CD4-positive, alpha-beta T cell treated with Interleukin-12 subunit alpha and Interleukin-12 subunit beta, for 1 hour (primary cell): ENCODE measurements at places on chromosomes 7 and 10.

DNA sequence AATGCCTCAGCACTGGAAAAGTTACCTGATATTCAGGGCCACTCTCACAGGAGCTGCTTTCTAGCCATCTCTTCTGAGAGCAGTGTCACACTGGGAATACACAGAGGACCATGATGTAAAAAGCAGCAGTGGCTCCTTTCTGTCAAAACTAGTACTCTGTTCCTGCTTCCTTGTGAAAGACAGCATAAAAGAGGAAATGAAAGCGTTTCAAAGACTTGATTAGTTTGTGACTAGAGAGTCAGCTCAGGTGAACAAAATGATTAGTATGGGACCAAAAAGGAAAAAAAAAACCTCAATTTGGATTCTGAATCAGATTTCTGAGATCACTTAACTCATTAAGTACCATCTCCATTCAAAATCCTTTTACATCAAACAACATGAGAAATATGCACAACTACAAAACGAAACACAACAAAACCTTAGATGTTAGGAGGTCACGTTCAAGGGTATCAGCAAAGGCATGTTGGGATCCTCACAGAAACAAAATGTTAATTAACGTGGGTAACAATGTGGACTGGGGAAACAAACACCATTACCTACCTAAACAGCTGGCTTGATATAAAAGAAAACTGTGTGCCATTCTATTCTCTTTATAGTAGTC lies 103.7 kb downstream of the MACC1 start:
- no peak for DNase-seq

- DNase-seq: no peak
These were observed 10.5 kb upstream of the SRPK2 start for GRCh38 chr7:105399043-105399725.

DNA sequence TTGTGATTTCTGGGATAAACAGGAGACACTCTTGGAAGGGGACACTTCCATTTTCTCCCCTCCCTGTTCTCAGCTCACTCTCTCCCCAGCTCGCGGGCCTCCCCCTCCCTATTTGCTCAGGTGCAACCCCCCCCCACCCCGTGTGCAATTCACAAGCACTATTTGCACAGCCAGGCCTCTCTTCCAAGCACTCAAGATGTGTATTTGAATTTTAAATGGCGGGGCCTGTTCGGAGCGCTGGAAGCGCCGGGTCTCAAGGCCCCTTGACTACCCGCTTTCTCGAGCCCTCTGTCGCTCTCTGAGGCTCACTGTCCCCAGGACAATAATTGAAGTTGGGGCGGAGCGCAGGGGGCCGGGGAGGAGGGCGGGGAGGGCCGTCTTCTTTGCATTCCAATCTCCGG lies 7.8 kb downstream of the SHH start:
- no peak for DNase-seq

GRCh38 chr7:70474639-70475234 lies 657.2 kb upstream of the GALNT17 start:
- no peak for DNase-seq

- DNase-seq: peak; percentile 8
These were observed 214.4 kb downstream of the CREB5 start for GRCh38 chr7:28626624-28627262.

DNA sequence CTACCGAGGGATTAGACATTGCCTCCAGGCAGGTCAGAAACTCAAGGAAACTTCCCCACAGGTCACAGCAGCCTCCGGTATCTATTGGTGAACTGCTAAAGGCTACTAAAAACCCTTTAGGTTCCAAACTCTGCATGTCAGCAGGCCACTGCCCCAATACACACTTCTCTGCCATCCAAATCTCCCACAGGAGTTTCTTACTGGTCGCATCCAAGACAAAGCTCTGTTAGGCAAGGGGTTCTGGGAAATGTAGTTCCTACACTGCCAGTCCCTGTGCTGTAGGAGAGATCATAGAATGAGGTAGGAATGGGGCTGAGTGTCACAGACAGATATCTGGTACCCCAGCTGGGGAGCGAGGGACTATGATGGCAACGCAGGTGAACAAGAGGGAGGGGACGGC lies 757.0 kb upstream of the C7orf33 start:
- no peak for DNase-seq

- no peak for DNase-seq
These were observed 23.5 kb downstream of the STN1 start for GRCh38 chr10:103894441-103894864.

GRCh38 chr7:28091190-28091589 lies 89.4 kb downstream of the JAZF1 start:
- no peak for DNase-seq

- no peak for DNase-seq
These were observed 121.5 kb downstream of the CTTNBP2 start for GRCh38 chr7:117751775-117752174.
